Stomach (tissue), 19 donors: ENCODE measurements at places on chromosomes 6 and 20. TPM values are rescaled to one million over a fixed set of nuclear protein-coding genes. Genes with fewer than 3 reads are reported as not detected.

GRCh38 chr20:5741089-5741488, 9.1 kb upstream of the SHLD1 start:
- no peak for DNase-seq

DNA sequence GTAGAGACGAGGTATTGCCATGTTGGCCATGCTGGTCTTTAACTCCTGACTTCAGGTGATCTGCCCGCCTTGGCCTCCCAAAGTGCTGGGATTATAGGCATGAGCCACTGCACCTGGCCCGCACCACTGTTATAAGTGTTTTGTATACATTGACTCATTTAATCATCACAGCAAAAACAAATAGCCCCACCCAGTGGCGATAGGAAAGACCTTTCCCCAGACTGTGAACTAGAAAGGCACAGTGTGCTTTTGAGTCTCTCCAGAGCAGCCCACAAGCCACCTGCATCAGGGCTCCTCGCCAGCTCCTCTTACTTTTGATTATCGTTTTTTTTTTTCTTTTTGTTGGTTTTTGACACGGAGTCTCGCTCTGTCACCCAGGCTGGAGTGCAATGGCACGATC, 27.9 kb upstream of the ZFP64 start:
- no peak for DNase-seq

GRCh38 chr6:99402448-99402847, 8.5 kb upstream of the COQ3 start:
- no peak for DNase-seq

- DNase-seq, result no peak
Observed at GRCh38 chr20:59983076-59983475, 24.9 kb downstream of the CDH26 start.

DNA sequence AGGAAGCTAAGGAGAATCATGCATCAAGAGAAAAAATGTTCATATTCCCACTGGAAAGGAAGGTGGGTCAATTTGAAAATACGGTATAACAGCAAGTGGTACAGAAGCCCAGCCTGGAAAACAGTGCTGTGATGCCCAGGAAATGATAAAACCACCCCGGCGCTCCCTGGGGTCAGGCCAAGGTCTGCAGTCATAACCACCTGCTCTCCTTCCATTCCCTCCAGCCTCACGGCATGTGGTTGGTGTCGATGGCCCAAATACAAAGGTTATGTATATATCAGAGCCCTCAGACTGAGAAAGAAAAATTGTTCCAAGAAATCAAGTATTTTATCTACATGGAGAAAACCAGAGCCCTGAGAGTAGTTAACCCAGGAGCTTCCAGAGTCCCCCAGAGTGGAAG, 208.1 kb upstream of the CDYL start:
- DNase-seq, result no peak

DNA sequence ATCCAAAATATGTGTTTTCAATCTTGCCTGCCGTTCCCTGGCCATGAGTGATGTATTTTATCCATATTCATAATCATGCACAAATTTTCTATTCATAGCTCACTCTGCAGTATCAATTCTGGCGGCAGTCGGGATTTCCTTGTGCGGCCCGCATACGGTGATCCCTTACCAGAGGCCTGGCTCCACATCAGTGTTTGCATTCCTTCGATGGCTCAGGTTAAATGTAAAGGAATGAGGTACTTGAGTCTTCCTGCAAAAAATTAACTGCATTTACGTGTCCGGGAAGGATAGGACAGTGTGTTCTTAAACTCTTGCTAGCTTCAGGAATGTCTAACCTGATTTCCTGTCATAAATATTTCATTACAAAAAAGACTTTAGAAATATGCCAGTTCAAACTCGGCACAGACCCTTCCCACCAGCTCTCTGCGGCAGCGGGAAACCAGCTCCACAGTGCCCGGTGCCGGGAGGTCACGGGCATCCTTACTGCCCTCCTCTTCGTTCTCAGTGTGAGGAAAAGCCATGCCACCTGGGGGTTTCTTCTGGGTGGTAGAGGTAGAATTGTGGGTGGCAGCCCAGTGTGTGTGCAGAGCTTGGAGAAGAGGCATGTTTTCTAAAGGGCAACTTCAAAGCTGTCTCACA, 154.5 kb downstream of the MOXD1 start:
- DNase-seq, result no peak

DNA sequence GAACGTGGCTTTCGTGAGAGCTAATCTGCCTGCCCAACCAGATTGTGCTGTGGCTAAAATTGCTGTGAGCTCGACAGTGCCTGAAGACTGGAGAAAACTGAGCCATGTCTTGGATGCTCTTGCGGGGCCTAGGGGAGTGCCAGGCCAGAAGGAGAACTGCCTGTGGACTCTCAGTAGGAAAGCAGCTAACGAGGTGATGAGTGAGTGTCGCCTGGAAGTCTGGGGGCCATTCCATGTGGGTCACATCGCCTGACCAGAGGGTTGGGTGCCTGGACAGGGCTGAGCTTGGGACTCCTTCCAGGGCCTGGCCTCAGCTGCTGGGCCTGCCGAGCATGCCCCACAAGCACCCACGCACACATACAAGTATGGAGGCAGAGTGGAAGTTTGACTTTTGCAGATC, 166.5 kb downstream of the VEGFA start:
- no peak for DNase-seq

GRCh38 chr20:31710423-31711108, 12.1 kb downstream of the BCL2L1 start:
- peak; percentile 76 for DNase-seq

DNA sequence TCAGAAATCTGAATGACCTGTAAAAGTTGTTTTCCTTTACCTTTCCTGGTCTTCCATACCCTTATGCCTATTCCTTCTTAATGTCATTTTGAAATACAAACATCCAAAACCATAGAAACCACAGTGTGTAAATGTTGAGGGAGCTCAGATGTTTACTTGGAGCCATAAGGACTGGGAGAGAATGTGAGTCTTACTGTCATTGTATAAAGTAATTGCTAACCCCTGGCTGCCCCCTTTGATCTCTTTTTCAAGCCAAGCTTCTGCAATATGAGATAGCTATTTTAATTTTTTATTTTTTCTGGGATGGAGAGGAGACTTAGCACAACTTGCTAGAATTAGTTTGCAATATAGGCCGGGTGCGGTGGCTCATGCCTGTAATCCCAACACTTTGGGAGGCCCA, 124.4 kb upstream of the AKIRIN2 start:
- peak; percentile 75 for DNase-seq

GRCh38 chr20:50023116-50023805, 40.5 kb downstream of the SNAI1 start:
- DNase-seq, result no peak

GRCh38 chr6:157891544-157892362, 68.7 kb downstream of the SNX9 start:
- DNase-seq, result no peak

- no peak for DNase-seq
Observed at GRCh38 chr20:54292185-54292584, 84.3 kb downstream of the PFDN4 start.

DNA sequence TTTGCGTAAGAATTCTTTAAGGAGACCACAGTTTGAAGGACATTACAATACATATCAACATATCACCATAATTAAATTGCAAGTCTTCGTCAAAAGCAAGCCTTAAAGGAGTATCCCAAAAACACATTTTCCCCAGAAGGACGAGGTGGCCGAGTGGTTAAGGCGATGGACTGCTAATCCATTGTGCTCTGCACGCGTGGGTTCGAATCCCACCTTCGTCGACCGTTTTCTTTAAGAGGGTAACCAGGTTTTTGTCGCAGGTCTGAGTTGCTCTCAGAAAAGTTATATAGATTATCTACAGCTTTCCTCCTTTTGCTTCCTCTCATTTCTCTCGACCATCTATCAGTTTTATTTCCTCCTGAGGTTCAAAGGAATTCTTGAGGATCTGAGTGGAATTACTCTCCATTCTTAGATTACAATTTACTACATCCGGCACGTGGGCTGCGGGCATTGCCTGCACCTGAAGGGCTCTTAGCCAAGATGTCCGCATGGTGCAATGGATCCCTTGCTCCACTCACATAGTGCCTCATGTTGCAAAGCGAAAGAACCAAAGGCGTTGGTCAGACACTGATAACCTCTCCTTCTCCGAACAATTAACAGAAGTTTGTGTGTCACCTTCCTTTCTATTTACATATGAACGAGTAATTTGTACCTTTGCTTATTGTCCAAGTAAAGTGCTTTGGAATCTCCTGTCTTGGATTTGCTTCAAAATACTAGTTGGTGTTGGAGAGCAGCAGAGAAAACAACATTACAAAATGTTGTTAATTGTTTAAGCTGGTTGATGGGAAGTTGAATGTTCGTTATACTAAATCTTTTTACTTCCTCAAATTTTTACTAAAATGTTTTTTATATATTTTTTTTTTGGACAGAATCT, 14.0 kb downstream of the POM121L2 start:
- DNase-seq, result no peak

DNA sequence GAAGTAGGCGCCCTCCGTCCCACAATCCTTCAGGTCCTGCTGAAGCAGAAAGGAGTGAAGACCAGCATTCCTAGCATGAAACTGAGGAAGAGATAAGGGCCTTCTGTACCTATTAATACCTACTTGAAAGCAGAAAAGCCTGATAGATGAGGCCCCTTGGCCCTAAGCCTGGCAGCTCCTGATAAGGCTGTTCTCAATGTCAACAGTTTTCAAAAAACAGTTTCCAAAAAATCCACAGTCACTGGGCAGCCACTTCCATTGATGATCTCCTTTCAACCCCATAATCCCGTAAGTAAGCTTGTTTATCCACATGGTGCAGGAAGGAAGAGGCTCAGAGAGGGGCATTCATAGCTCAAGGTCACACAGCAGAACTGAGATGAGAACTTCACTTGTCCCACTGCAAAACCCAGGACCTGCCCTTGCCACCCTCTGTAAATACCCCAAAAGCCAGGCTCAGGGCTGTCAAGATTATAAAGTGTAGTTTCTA, 2.8 kb upstream of the E2F1 start:
- peak; percentile 66 for DNase-seq

DNA sequence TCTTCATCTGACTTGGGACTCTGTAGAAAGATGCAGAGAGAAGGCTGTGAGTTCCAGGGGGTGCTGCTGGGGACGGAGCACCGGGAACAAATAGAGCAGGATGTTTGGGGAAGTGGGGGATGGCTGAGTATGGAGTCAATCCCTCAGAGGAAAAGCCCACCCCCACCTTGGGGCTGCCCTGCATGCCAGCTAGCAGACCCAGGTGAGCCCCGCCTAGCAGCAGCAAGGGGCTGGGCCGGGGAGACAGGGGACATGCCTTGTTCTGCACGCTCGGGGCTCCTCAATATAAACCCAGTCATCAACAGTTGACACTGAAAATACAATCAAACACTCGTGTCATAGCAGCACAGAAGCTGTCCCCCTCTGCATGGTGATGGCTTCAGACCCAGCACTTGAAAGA, 74.6 kb downstream of the NINL start:
- DNase-seq, result no peak

DNA sequence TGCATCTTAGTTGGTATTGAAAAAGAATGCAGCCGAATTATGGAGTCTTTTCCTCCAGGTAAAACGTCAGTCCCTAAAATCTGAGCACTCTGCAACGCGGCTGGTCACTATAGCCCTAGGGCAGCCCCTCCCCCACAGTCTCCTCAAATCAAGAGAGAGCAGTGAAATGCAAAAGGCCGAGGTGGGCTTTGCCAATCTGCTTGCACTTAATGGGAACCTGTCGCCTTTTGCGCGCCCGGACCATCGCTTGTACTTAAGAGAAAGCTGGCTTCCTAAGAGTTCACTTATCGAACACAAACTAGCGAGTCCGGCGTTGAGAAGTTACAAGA, 447 bp downstream of the MCM3 start:
- no peak for DNase-seq

DNA sequence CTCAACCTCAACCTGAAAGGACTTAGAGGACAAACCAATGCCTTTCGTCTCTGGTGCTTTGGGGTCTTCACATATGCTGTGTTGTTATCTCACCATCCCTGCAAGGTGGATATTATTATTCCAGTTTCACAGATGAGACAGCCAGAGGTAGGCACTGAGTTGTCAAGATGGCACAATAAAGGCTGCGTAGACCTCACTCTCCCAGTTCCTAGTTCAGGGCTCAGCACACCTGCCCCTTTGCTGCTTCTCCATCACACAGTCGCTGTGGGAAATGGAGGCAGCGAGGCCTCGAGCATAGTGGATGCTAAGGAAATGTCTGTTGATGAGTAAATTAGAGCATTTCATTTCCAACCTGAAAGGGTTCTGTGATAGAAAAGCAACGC, 22.0 kb downstream of the FOXP4 start:
- no peak for DNase-seq

DNA sequence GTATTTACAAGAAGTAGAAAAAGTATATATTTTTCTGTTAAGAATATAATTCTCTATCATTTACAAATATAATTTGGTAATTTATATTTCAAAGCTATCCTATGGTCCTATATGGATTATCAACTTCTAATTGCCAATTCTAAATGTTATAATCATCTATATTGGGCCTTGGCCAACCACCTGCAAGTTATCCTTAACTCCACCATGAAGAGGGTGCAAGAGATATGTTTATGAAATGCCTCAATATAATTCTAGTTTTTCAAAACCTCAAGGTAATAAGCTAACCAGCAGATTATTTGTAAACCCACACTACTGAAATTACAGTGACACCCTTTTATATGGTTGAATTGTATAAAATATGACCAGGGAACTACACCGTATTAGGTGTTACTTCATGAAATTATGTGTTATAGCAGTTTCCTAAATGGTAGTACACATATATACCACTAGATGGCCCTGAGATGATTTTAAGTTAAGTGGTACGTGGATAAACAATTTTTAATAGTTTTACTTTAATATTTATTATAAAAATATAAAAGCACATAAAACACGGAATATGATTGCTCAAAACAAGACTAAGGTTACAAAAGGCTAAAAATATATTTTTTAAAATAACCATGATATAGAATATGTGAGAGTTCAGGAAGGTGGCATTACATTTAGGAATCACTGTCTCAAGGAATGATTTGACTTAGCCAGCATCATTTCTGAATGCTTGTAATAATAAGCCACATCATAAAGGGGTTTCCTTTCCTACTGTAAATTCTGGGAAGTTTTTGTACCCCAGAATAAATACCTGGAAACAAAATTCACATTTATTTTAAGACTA, 9.8 kb upstream of the PNISR start:
- DNase-seq, result peak; percentile 43

Gene TRIM15
- total RNA-seq, result not detected

Gene TCEA2
- 29.3 TPM for total RNA-seq

Gene DAAM2
- total RNA-seq, result 20.1 TPM
